ENCODE measurements at places on chromosomes 16 and 17.

GRCh38 chr16:27760789-27761176 lies 210.8 kb downstream of the KATNIP start:
- DNase-seq, result no peak

DNA sequence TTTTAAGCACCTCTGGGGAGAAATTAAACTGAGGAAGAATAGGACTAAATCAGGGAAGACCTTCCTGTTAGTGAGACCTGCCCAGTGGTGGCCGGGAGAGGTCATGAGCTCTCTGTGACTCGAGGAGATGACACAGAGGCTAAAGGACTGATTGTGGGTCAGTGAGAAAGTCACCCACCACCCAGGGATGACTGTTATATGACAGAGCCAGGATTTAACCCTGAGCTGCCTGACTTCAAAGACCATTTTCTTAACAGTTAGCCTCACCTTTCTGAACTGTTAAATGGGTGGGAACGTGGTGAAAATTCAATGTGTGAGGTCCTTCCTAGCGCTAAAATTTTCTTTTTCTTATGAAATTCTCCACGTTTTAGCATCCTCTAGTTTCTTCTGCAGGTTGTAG lies 72.5 kb downstream of the WSB1 start:
- no peak for DNase-seq

- no peak for DNase-seq
Observed at GRCh38 chr17:82052638-82053059, 951 bp downstream of the GPS1 start.

DNA sequence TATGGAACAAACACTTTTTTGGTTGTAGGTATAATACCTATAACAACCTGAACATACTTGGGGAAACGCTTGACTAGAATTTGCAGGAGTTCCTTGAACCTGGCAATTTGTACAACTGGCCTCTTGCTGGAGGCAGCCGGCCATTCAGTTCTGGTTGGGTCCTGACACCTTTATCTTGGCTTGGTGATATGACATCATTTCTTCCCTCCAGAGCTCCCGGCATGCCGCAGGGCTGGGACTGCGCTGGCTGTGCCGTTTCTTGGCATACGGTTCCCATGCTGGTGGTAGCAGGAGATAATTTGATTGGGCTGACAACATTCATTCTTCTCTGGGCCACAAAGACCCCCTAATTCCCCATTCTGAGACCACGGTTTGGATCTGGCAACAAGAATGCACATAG lies 87.5 kb downstream of the ASIC2 start:
- DNase-seq, result no peak

- no peak for DNase-seq
Observed at GRCh38 chr17:37068266-37068665, 119.5 kb downstream of the AATF start.

GRCh38 chr17:2635241-2635640 lies 41.8 kb downstream of the PAFAH1B1 start:
- no peak for DNase-seq

DNA sequence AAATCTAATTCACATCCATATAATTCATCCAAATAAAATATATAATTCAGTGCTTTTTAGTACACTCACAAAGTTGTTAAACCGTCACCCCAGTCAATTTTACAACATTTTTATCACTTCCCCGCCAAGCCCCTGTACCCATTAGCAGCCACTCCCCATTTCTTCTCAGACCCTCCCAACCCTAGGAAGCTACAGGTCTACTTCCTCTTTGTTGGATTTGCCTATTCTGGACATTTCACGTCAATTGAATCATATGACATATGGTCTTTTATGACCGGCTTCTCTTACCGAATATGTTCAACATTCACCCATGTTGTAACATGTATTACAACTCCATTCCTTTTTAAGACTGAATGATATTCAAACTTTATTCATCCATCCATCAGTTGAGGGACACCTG lies 19.9 kb upstream of the MLKL start:
- no peak for DNase-seq

DNA sequence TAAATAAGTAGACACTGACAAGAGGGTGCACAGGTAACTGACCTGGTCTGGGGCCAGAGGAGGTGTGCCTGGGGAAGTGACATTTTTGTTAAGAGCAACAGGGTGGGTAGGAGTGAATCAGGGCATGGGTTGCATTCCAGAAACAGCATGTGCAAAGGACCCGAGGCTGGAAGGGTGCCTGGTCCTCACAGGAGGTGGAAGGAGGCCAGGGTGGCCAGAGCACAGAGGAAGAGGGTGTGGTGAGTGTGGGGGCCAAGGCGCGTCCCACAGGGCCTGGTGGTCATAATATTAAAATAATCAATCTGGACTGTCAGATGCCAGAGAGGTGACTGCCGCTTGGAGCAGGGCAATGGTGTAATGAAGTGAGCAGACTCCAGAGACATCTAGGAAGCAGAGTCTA lies 14.3 kb downstream of the ARHGAP23 start:
- no peak for DNase-seq

DNA sequence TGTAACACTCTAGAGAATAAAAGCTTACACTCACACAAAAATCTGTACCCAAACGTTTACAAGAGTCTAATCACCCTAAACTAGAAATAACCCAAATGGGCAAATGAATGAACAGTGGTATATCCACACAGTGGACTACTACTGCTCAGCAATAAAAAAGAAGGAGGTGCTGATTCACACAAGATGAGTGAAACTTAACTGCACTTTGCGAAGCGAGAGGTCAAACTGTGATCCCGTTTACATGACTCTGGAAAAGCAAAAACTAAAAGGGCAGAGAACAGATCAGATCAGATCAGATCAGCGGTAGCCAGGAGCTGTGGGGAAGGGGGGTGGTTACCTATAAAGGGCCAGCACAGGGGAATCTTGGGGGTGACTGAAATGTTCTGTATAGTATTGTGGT lies 113.4 kb downstream of the TRIM37 start:
- no peak for DNase-seq

DNA sequence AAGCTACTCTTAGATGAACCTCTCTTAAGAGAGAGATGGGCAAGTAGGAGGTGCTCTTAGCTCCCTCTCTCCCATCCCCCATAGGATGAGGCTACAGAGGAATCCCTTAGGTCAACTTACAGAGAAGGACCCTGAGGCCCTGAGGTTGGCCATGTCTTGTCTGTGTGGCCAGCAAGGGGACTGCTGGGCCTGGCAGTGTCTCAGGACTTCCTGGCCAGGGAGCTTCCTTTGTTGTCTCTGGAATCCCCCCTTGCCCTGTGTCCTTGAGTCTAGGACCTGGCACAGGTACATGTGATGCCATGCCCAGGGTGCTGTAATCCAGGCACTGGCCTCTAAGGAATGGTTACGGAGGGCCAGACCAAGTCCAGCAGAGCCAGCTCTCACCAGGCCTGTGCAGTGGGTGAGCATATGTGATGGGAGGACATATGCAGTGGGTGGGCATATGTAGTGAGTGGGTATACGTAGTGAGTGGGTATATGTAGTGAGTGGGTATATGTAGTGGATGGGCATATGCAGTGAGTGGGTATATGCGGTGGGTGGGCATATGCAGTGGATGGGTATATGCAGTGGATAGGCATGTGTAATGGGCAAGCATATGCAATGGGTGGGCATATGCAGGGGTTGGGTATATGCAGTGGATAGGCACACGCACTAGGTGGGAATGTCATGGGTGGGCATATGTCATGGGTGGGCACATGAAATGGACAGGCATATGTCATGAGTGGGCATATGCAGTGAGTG lies 20.3 kb upstream of the PECAM1 start:
- no peak for DNase-seq

- DNase-seq, result no peak
Observed at GRCh38 chr16:62921904-62922303, 885.7 kb upstream of the CDH8 start.

- DNase-seq, result no peak
Observed at GRCh38 chr16:9539346-9539745, 447.9 kb downstream of the HAPSTR1 start.

DNA sequence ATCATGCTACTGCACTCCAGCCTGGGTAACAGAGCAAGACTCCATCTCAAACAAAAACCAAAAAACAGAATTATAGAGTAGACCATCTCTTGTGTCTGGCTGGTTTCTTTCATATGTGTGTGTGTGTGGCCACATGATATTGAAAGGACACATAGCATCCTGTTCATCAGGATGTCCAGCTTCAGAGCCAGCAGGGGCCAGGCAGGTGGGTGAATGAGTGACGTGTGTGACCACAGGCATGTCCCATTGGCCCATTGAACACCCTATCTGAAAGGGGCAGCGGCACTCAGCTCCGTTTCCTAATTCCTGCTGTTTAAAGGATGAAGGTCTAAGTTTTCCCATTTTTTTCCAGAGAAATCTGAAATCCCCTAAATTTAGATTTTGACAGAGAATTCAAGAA lies 174.2 kb downstream of the PRKCB start:
- no peak for DNase-seq

- no peak for DNase-seq
Observed at GRCh38 chr16:4388271-4389021, 16.8 kb downstream of the VASN start.

- DNase-seq, result no peak
Observed at GRCh38 chr16:49419006-49419405, 45.4 kb downstream of the C16orf78 start.

GRCh38 chr17:50635982-50636803 lies 1.5 kb downstream of the ABCC3 start:
- DNase-seq, result no peak

GRCh38 chr16:2251296-2252111 lies at the start of gene ECI1:
Gene ECI1 (minus strand): TSS chr16:2251587. CDS start chr16:2251566, 21 bp downstream.
- DNase-seq, result peak; percentile 44
